ENCODE measurements at places on chromosomes 1 and 21.

- DNase-seq: no peak
These were observed 18.0 kb downstream of the CSF1 start for GRCh38 chr1:109928591-109929111.

- DNase-seq: no peak
These were observed 75.8 kb upstream of the TSPAN2 start for GRCh38 chr1:115164940-115165705.

DNA sequence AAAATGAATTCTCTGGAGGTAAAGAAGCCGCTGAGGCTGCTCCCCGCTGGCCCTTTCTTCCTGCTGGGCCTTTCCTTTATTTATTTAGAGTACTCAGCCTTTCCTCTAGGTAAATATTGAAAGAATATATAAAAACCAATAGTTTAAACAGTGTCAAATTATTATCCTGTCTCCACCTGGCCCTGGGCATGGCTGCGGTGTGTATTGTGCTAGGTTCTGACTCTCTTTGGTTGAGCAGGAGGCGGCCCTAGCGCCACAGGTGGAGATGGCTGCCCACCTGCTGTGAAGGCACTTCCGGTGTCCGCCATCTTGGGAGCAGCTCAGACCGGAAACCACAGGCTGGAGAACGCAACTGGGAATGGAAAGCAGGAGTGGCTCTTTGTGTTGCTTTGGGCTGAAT is 29.0 kb upstream of the CLDN14 start:
- DNase-seq: no peak

DNA sequence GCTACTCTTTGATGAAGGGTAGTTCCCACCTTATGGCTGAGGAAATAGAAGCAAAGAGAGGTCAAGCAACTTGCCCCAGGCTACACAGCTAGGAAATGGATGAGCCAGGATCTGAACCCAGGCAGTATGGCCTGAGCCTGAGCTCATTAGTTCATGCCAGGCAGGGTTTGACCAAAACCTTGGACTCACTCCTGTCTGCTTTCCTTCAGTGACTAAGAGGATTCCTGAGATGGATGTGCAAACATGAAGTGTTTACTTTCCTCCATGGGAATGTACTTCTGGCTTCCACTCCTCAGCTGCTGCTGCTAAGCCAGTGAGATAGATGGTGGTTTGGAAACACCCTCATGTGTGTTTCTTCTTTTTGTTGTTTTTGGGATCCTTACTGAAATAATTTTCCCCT is 35.1 kb upstream of the ERRFI1 start:
- DNase-seq: no peak

DNA sequence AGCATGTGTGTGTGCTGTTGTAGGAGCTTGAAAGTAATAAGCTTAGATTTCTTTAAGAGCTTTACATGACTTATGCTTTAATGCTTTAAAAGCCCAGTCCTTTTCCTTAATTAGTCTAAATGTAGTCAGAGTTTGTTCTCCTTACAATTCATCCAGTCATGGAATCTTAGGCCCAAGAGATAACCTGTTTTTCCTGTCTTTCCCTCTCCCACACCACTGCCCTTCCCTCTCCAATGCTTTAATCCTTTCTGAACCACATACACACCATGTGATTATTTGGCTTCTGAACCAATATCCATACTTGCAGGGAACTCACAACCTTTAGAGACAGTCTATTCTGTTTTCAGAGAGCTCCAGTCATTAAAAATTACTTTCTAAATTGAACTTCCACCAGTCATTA is 37.6 kb downstream of the ALG6 start:
- DNase-seq: no peak

- DNase-seq: no peak
These were observed 20.0 kb downstream of the DNAJC16 start for GRCh38 chr1:15546641-15547040.

GRCh38 chr1:24931468-24932231 is 1.6 kb upstream of the RUNX3 start:
- no peak for DNase-seq

DNA sequence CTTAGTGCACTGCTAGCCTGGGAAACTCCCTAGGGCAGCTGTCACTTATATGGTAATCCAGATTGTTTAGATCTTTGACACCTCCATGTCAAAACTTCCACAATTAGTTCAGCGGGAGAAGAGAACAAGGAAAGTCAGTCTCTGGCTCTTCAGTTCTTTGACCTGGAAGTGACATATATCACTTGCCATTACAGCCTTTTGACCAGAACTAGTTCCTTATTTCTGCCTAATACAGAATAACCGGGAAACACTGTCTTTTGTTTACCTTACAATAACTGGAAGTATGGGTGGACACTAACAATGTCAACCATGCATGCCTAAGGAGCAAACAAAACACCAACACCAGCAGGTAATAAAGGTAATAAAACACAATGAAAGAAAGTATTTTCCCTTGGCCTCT is 68.3 kb downstream of the C4BPA start:
- DNase-seq: peak; percentile 51
